ENCODE measurements at places on chromosomes 3 and 15. TPM values are rescaled to one million over a fixed set of nuclear protein-coding genes. Genes with fewer than 3 reads are reported as not detected.

Gene ACKR2
- total RNA-seq = 4.9 TPM

Gene TP63
- total RNA-seq = not detected

Gene KNG1
- total RNA-seq = 3.6 TPM

Gene TF
- 2.6 TPM for total RNA-seq

Gene MESP2
- 0.84 TPM for total RNA-seq

Gene LARP6
- 1.5 TPM for total RNA-seq

Gene SUMF1
- total RNA-seq = 35.1 TPM

Gene RBM15B
- total RNA-seq = 33.4 TPM

Gene SUSD5
- 0.89 TPM for total RNA-seq

Gene CPA3
- 11.0 TPM for total RNA-seq

Gene NSUN3
- total RNA-seq = 20.0 TPM

Gene PIGZ
- total RNA-seq = 92.6 TPM

Gene AGBL1
- 0.34 TPM for total RNA-seq

Gene SAXO2
- total RNA-seq = 8.5 TPM

Gene ITGA11
- 2.4 TPM for total RNA-seq

Gene VWA5B2
- total RNA-seq = 2.2 TPM

Gene ABHD2
- 112 TPM for total RNA-seq

Gene PARP9
- total RNA-seq = 48.2 TPM

Data from left colon (tissue), 2 donors.